ENCODE measurements at places on chromosomes 6 and 20.

- DNase-seq, result no peak
Measured at GRCh38 chr20:39873286-39873685, 815.8 kb downstream of the MAFB start.

- DNase-seq, result no peak
Measured at GRCh38 chr6:32816746-32817204, at the start of gene HLA-DOB. TSS of gene HLA-DOB (minus strand) at chr6:32817002. CDS start at chr6:32816951, 51 bp downstream.

DNA sequence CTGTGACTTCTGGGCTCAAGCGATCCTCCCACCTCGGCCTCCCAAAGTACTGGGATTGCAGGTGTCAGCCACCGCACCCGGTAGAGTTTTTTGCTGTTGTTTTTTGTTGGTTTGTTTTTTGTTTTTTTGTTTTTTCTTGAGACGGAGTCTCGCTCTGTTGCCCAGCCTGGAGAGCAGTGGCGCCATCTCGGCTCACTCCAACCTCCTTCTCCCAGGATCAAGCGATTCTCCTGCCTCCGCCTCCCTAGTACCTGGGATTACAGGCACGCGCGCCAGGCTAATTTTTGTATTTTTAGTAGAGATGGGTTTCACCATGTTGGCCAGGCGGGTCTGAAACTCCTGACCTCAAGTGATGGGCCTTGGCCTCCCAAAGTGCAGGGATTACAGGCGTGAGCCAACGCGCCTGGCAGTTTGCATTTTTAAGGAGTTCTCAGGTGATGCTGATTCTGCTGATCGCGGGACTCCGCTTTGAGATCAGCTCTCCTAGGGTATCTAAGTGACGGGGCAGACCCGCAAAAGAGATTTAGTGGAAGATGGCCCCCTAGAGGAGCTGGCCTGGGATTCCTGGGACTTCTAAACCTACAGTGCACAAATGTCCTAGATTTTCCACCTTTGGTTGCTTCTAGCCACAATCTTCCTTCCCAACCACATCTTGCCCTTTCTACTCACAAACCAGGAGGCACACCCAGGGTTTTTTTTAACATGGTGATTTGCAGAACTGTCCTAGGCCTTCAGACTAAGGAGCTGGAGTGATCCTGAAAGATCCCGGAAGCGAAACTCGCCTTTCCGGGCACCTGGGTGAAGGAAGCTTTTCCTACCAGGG is 45.2 kb downstream of the DPPA5 start:
- DNase-seq, result no peak

- no peak for DNase-seq
Measured at GRCh38 chr20:19565736-19566135, 192.3 kb upstream of the RIN2 start.

GRCh38 chr6:73704260-73704659 is 8.3 kb downstream of the CD109 start:
- DNase-seq, result peak; percentile 77

- no peak for DNase-seq
Measured at GRCh38 chr6:57268294-57268640, 46.2 kb upstream of the RAB23 start.

DNA sequence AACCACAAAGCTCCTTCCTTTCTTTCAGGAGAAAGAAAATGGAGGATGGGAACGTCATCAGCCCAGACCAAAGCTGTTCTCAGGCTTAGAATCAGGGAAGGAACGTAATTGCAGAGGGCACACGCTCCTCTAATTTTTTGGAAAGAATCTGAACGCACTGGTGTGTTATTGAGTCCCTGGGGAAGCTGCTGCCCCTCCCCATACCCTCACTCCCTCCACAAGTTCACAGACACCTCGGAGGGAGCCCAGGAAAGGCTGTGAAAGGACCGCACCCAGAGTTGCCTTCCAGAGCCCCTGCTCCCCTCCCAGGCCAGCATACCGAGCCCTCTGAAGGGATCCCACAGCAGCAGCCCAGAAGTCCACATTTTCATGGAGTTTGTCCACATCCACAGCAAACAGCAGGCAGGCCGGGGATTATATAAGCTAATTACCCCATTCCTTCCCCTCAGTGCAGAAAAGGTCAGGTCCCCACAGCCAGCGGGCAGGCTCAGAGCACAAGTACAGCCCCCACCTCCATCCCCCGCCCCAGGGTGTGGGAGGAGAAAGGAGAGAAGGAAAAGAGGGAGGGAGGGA is 53.7 kb downstream of the ANKRD60 start:
- DNase-seq, result no peak

GRCh38 chr6:112503091-112503596 is 156.0 kb downstream of the RFPL4B start:
- DNase-seq, result no peak

DNA sequence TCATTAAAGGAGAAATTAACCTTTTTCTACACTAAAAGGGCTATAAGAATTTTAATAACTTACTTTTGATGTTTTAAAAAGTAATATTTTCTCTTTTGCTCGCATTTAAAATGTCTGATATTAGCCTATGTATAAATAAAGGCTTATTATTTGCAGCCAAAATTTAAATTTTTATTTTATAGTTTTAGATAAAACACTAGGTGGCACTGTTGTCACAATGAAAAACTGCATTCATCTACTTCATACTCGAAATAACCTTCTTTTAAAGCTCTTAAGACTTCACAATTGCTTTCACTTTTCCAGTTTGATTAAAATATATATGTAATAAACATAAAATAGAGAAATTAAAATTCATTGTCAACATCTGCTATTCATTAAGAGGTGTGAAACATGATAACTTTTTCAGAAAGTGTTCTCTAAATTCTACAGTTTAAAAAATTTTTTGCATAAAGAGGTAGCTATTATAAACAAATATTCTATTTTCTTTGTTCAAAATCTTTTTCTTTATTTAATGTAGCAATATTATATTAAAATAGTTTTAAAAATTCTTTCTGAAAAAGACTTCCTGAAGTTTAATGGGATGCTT is 78.8 kb upstream of the DEFB112 start:
- DNase-seq, result no peak

GRCh38 chr20:45545754-45546453 is 1.3 kb downstream of the EPPIN start:
- DNase-seq, result no peak

GRCh38 chr20:58511364-58511763 is 3.8 kb downstream of the APCDD1L start:
- no peak for DNase-seq

DNA sequence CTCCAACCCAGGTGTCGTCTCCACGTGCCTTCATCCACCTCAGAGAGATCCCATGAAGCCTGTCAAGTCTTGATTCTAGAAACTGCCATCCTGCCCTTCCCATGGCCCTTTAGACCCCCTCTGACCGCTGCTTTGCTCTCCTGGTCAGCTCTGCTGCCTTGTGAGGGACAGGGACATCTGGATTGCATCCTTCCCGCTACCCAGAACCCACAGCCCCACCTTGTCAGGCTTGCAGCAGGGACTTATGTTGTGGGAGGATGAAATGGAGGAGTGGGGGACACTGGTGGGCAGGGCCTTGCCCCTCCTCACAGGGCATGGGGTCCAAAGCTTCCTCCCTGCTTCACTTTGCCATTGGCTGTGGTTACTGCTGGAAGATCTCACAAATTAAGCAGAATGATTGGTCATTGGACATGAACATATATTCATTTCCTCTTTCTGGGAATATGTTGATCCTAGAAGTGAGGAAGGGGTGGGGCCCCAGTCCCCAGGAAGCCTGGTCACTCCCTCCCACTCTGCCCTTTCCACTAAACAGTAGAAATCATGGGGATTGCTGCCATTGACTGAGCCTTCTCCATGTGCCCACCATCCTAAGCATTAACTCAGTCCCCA is 4.5 kb downstream of the GLP1R start:
- DNase-seq, result no peak

GRCh38 chr6:19024737-19025136 is 637.6 kb downstream of the RNF144B start:
- no peak for DNase-seq

- DNase-seq, result no peak
Measured at GRCh38 chr6:169809386-169809785, 58.0 kb downstream of the ERMARD start.

DNA sequence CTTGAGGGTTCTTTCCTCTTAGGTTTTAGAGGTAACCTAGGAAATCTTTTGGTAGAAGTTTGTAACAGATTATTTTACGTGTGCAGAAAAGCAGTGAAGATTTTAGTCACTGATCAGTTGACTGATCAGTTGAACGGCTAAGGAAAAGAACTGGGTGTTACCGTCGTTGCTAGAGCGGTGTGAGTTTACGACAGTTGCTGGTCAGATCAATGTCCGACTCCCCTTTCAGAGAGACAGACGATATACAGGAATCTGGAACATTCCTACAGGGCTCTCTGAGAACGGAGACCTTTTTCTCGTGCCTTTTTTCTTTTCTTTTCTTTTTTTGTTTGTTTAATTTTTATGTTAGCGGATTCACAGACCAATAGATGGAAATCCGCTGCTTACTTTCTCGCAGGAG is 132.1 kb upstream of the ZNF184 start:
- no peak for DNase-seq

- no peak for DNase-seq
Measured at GRCh38 chr20:17859616-17860232, 108.9 kb downstream of the SNX5 start.

DNA sequence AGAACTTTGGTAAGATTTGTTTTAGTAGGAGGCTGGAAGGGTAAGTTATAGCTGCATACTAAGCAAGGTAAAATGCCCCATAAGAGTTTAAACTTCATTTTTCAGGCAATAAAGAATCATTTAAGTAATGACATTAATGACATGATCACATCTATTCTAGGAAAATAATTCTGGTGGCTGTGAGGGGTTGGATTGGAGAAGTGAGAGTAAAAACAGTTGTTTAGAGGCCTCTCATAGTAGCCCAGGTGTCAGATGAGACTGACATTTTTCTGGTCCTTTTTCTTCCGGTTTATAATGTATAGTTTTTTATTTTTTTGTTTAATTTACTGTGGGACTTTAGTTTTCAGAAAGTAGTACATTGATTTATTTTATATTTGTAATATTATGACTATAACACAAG is 40.8 kb downstream of the ITCH start:
- DNase-seq, result no peak

DNA sequence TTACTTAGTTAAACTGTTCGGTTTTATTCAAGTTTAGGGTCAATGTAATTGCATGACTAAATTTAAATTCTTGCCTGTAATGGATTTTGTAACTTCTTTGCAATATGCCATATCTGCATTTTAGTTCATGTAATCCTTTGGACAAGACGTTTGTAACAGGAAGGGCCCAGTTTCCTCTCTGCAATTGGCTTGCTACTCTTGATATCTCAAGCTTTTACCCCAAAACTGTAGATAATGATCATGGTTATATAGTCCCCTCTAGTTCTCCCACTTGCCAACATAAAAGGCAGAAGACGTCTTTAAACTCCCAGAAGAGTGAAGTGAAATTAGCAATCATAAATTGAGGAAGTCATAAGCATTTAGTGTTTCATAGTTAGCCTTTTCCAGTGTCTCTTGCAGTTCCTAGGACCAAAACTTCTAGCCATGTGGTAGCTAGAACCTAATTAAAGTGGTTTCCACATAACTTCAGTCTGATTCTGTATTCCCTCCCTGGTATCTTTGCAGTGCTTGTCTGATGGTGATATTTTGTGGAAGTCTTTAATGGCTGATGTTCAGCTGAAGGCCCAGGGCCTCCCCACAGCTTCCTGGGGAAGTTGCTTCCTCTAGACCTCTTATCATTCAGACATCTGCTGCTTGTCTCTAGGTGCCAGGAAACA is 117.8 kb upstream of the SUPT3H start:
- no peak for DNase-seq

DNA sequence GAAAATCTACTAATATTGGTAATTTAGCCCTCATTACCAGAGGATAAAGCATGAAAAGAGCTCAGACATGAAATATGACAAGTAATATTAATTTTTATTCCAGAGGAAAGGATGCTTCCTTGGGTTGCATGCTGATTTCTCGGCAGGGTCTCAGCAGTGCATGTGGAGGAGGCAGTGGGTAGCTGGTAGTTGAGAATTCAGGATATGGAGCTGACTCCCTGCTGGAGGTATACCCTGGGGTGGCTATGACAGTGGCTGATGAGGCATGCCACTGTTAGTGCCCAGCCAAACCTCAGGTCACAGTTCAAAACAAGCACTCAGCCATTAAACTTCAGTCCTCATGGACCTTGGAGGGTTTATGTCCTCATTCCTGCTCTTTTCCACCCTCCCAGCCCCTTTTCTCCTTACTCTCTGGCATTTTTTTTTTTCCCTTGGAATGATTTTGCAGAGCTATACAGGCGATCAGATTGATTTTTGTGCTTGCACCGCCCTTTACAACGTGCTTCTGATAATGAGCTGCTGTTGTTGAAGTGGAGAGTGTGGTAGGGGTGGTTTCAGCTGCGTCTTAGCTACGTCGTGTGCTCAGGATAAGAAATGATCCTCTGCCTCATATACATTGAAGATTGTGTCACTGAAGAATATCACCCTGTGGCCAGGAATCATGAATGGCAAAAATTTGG is 761.9 kb upstream of the MMS22L start:
- DNase-seq, result no peak

GRCh38 chr6:160319246-160319645 is 28.9 kb upstream of the SLC22A3 start:
- DNase-seq, result no peak

- no peak for DNase-seq
Measured at GRCh38 chr6:30882204-30882758, 2.0 kb upstream of the DDR1 start.

- DNase-seq, result peak; percentile 18
Measured at GRCh38 chr6:169589293-169589692, 112.5 kb downstream of the WDR27 start.

- DNase-seq, result no peak
Measured at GRCh38 chr6:159168536-159169192, 536 bp upstream of the FNDC1 start.

DNA sequence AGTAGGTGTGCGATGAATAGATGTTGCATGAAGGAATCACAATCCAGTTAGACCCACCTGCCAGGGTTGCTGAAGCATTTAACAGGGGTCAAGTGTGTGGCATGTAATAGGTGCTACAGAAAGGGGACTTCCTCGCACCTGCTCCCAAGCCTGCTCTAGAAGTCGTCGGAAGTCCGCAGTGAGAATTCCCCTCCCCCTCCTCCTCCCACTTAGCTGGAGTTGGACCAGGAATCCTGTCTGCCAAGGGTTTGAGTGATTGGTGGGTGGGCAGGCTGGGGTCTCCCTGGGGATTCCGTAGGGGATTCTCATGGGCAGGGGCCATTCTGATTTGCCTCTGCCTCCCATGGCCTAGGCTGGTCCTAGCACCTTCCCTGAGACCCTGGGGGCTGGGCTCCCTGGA is 10.3 kb downstream of the SCRT2 start:
- DNase-seq, result no peak

- no peak for DNase-seq
Measured at GRCh38 chr6:48240287-48240686, 129.3 kb upstream of the PTCHD4 start.

GRCh38 chr6:62446647-62447316 is 160.8 kb upstream of the KHDRBS2 start:
- no peak for DNase-seq

GRCh38 chr20:63129376-63129965 is 86.5 kb downstream of the YTHDF1 start:
- DNase-seq, result no peak

DNA sequence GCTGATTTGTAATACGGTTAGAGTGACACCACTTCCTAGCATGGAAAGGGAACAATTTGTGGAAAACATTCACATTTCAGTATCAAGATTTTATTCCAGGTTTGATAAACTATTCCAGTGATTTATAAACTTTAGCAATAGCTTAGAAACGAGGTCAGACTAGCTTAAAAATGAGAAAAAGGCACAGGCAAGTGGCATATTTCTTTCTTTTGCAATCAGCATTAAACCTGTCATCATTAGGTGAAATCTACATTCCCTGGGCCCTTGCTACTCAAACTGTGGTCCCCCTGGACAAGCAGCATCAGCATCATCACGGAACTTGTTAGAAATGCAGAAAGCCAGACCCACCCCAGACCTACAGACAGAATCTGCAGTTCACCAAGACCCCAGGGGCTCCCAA is 29.9 kb downstream of the TBC1D7 start:
- no peak for DNase-seq

Measured in T-helper 2 cell treated with Interferon-gamma antibody and Interleukin-4, amounts not matched to agents 5 μg/mL and 100 μg/mL, for 36 hours (primary cell).